ENCODE measurements at places on chromosomes 2 and 18.
A peak's percentile ranks its signal among the peaks of the same experiment; 100 is the strongest.

- peak; percentile 64 for DNase-seq
Measured at GRCh38 chr2:53939656-53940055, 31.1 kb downstream of the PSME4 start.

DNA sequence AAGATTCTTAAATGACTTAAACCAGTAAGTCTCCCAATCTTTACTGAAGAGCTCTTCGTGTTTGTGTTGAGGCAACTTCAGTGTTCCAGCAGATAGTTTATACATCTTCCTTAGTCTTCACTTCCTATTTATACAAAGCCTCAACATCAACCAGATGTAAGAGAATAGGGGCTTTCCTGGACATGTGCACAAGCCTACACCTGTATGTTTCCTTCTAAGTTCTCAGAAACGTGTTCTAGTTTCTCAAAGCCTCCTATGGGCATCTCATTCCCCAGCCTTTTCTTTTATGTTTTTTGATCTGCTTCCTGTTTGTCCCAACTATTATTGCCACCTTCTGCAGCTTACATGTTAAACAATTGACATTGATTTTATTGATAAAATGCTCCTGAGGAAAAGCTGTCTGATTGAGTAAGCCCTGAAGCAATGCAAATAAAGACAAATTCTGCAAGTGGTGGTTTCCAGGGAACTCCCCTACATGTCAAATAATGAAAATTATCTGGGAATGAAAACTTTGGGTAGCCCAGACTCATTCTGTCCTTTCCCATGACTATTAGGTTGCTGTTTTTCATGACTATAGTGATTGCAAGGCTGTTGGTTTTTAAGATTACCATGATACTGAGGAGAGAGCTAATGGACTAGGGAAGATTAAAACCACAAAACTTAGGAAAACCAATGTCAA lies 663.3 kb upstream of the ACVR2A start:
- no peak for DNase-seq

DNA sequence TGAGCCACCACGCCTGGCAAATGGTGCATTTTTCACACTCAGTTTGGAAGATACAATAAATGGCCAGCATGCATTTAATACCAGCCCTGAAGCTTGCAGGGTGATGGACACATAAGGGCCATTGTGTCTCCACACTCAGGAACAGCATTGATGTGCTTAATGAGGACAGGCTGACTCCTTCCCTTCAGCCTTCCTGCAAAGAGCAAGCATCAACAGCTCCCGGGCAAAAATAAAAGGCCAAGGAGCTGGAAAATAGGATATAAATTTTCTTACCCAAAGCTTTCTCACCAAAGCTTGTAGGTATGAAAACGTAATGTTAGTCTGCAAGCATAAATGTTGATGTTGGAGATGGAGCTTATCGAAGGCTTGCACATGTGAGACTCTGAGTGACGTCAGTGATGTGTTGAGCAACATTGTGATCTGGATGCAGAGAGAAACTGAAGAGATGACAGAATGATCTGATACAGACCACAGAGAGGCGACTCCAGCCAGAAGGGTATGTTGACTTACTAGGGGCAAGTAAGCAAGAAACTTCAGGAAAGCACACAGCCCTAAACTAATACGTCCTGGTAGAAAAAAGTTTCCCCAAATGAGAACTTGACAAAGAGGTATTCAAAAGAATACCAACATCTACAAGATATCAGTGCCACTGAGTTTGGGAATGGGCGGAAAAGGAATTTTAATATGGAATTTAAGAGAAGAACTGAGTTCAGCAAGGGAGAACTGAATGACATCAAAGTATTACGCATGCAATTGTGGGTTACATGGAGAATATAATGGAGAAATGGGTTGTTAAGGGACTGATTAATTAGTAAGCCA lies 256.5 kb downstream of the TGIF1 start:
- DNase-seq: no peak

DNA sequence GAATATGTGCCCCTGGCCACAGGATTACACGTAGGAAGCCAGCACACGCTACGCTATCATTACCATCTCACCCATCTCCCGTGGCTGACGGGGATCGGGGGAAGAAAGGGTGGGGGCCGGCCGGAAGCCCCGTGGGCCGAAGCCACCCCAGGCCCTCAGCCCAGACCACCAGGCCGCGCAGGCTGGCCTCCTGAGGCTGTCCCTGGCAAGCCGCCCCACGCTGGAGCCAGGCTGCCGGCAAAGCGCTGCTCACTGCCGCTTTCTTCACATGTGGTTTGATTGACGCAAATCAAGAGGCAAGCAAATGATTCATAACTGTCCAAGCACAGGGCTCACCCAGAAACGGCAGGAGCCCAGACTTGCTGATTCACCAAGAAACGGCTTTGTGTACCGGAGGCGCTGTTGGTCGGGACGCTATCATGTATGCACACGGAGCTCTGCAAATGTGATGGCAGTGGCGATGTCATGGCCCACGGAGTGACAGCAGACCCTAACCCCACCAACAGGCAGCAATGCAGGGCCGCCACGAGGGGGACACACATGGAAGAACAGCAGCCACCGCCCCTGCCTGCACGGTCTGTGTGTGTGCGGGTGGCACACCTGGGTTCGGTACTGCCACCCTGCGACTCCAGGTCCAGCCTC lies 125.7 kb downstream of the HDAC4 start:
- no peak for DNase-seq

- no peak for DNase-seq
Measured at GRCh38 chr2:153106802-153107477, 371.6 kb downstream of the RPRM start.

GRCh38 chr2:98578231-98578630 lies 30.1 kb downstream of the COA5 start:
- no peak for DNase-seq

- DNase-seq: peak; percentile 26
Measured at GRCh38 chr2:99554238-99554637, 64.4 kb upstream of the REV1 start.

GRCh38 chr2:240231838-240232244 lies 91.4 kb upstream of the OTOS start:
- no peak for DNase-seq

GRCh38 chr2:192073878-192074277 lies 120.9 kb downstream of the TMEFF2 start:
- DNase-seq: no peak

DNA sequence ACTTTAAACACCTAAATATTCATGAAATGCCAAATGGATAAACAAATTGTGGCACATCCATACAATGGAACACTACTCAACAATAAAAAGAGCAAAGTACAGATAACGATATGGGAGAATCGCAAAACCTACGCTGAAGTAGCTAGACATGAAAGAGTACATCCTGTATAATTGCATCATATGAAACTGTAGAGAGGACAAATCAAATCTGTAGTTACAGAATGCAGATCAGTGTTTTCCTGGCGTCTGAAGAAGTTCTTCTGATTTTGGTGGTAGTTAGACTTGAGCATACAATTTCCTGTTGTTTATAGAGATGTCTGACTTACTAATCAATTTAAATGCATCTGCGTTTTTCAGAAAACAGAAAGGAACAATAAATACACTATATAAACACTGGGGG lies 394.4 kb downstream of the SOCS6 start:
- DNase-seq: no peak

DNA sequence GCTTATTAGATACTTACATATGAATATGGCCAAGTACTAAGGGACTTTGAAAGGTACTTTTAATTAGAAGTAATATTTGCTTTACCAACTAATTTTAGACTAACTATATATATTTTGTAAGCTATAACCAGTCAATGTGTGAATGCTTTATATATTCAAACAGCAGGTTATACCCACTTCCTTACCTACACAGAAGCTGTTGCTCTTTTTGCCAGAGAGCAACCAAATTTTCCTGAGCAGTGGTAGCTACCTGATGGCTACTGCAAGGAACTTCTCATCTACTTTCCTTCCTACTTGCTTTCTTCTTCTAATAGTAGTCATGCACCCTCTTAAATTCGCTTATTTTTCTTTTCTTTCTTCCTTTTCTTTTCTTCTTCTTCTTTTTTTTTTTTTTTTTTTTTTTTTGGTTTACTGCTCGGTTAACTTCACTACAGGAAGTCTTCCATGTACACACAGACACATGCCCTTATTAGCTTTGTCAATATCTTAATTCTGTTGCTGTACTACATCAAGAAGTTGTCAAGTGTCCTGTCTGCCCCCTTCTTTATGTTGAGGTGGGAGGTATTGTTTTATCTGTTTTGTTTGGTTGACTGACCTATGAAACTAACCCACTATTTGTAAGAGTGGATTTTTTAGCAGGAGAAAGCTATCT lies 95.0 kb downstream of the EPC2 start:
- no peak for DNase-seq

GRCh38 chr18:13136056-13136903 lies 82.3 kb upstream of the LDLRAD4 start:
- peak; percentile 35 for DNase-seq

- DNase-seq: no peak
Measured at GRCh38 chr2:122868646-122869275, 1113.3 kb downstream of the TSN start.

DNA sequence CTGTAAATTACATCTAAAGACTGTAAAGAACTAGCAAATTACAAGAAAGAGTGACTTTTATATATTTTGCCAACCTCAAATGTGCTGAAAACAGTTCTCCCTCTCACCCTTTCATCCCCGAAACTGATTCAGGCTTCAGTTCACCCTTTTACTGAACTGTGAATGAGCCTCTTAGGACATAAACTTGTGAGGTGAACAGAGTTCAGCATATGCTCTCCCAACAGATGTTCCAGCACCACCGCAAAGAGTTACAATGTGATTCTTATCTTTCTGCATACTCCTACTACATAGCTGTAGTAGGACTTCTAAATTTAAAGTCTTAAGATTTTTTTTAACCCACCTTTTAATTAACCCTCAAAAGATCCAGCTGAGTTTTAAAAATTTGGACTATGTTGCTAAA lies 1.2 kb upstream of the ZCCHC2 start:
- DNase-seq: peak; percentile 24

GRCh38 chr2:174158003-174158402 lies 90.3 kb downstream of the OLA1 start:
- peak; percentile 68 for DNase-seq

- DNase-seq: peak; percentile 17
Measured at GRCh38 chr2:109513749-109514588, 99.8 kb downstream of the SEPTIN10 start.

GRCh38 chr2:225317186-225317585 lies 82.3 kb upstream of the NYAP2 start:
- DNase-seq: no peak

DNA sequence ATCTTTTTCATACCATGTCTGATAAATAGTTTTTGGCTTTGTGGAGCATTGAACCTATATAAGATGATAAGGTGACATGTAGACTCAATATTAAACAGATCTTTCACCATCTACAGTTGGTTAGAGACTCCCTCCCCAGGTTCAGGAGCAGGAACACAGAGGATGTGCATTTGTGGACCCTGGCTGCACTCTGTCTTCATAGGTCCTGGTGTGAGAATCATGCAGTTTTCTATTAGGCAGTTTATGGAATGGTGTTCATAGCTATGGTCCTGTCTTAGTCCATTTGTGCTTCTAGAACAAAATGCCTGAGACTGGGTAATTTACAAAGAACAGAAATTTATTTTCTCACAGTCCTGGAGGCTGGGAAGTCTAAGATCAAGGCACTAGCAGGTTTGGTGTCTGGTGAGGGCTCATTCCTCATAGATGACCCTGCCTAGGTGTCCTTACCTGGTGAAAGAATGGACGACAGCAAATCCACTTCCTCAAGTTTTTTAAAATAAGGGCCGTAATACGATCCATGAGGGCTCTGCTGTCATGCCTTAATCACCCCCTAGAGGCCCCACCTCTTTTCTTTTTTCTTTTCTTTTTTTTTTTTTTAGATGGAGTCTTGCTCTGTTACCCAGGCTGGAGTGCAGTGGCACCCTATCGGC lies 35.3 kb upstream of the FAM98A start:
- DNase-seq: no peak

GRCh38 chr2:23445450-23445868 lies 60.5 kb downstream of the KLHL29 start:
- peak; percentile 15 for DNase-seq

- no peak for DNase-seq
Measured at GRCh38 chr2:192827735-192828134, 633.0 kb upstream of the TMEFF2 start.

DNA sequence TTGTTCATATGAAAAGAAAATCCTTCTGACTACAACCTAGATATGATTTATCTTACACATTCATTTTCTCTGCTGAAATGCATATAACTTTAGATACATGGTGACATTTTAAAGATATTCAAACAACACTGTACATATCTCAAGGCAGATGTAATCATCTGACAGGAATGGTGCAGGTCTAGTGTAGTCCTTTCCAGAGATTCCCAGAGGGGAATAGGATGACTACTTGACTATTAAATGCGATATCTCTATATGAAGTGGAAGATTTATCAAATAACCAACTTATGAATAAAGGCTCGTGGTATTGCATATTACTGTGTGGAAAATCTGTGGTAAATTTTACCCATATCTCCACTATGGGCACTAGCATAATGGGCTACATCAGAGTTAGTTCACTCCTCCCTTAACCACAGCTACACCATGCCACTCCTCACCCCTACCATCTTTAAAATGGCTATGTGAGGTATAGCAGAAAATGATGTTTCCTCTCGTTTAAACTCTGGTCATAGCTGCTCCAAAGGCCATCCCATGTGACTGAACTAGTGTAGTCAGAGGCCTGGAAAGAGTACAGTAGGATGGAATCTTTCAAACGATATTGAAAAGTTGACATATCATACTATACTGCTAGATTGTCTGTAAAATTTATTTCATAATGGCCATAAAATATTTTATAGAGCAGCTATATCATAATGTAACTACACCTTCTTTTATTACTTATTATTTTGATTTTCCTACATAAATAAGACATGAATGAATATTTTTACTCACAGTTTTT lies 9.1 kb upstream of the ITPRID2 start:
- DNase-seq: no peak

DNA sequence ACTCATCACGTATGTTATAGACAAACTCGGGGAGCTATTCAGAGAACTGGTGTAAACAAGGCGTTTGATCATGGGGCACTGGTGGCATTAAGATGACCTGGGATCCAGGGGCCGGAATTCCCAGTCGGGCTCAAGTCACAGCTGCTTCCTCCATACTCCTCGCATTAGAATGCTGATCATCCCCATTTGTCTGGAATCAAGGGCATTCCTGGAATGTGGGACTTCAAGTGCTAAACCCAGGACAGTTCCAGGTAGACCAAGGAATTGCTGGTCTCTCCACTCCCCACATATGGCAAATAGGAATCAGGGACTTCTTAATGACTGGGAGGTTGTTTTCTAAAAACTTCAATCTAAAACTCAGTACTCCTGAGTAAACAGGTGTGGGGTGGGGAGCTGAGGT lies 355.7 kb upstream of the RAB6C start:
- DNase-seq: no peak

DNA sequence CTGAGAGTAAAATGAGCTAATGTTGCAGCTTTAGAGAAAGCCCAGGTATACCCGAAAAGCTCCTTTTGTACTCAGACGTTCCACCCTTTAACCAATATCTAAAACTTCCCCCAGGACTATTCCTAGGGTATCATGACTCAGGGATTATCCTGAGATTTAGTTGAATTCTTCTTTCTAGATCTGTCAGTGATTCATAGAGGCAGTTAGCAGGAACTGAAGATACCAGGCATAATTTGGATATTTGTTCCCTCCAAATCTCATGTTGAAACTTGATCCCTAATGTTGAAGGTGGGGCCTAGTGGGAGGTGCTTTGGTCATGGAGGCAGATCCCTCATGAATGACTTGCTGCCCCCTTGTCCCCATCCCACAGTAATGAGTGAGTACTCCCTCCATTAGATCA lies 161.2 kb upstream of the LRP1B start:
- no peak for DNase-seq
